ENCODE measurements at places on chromosomes 2 and 18.

- no peak for DNase-seq
Measured at GRCh38 chr2:11988691-11989353, 242.4 kb downstream of the LPIN1 start.

GRCh38 chr2:3956892-3957291 lies 253.5 kb downstream of the DCDC2C start:
- no peak for DNase-seq

DNA sequence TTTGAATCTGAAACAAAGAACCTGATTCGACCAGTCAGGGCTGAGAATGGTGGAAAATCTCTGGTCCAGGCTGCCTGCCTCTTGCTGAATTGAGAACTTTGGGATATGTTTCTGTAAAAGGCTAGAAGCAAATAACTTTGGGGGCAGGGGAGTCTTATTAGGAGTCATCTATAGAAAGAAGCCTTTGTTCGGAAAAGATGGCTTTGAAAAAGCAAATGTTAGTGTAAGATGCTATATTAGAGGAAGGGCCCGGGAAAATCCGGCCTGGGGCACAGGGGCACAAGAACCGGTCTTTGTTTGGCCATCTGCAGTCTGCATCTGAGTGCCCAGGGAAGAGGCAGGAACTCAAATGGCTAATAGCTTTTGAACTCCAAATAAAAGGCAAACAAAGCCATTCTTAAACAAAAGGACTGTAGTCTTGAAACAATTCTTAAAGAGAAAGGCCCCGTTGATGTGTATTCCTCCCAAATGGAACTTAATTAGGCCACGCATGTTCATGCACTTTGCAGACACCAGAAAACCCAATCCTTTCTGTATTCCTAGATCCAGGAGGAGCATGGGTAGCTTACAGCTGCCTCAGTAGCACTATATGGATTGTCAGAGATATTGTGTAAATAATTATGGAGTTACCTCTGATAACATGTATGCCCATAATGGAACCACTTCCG lies 180.0 kb upstream of the ARL4C start:
- DNase-seq, result no peak

- DNase-seq, result no peak
Measured at GRCh38 chr2:230968921-230969658, 26.8 kb upstream of the SPATA3 start.

GRCh38 chr2:195575879-195576401 lies 81.1 kb upstream of the SLC39A10 start:
- DNase-seq, result no peak

DNA sequence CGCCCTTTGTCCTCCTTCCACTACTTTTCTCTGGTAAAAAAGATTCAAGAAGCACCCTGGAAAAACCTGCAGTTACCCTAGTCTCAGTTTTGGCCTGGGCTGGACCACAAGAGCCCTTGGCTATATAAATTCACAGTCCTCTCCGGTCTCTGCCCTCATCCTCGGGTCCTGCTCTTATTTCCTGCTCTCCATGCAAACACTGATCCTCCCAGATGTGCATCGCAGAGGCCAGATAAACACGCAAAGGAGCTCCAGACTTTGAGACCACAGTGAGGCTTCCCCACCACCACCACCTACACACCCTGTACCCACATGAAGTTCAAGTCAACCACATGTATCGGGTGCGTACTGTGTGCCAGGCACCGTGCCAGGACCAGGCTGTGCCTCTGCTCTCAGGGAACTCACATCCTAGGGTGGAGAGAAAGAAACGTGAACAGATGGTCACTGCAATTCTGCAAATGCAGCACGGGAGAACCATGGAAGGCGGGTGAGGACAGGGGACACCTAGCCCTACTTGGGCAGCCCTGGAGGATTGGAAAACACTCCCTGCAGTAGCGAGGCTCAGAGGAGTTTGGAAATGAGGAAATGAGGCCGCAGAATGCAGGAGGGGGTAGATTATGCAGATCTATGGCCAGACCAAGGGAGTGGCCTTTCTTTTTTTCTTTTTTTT lies 7.4 kb downstream of the CTDSP1 start:
- DNase-seq, result no peak

GRCh38 chr2:231418820-231419640 lies 23.5 kb downstream of the B3GNT7 start:
- DNase-seq, result no peak

- DNase-seq, result no peak
Measured at GRCh38 chr18:10403708-10404107, 50.7 kb upstream of the APCDD1 start.

DNA sequence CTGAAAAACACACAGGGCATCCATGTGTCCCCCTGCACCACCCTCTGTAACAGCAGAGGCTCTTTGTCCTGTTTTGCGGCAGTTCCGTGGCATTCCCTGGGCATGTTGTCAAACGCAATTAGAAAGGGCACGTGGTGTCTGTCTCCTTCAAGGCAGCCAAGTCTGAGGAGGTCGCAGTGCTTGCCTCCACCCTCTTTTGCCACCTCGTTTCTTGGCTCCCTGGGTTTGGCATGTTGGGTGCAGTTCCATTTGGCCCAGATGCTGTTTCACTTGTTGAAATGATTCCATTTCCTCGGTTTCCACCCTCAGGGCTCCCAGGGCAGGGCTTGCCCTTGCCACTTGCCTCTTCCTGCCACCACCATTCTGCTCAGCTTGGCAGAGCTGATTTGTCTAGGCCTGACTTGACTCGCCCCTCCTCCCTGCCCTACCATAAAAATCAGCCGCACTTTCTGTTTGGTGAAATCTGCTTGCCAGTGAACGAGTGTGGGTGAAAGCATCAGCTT lies 12.4 kb downstream of the CCL20 start:
- no peak for DNase-seq

- no peak for DNase-seq
Measured at GRCh38 chr2:125554956-125555355, 1101.0 kb upstream of the GYPC start.

DNA sequence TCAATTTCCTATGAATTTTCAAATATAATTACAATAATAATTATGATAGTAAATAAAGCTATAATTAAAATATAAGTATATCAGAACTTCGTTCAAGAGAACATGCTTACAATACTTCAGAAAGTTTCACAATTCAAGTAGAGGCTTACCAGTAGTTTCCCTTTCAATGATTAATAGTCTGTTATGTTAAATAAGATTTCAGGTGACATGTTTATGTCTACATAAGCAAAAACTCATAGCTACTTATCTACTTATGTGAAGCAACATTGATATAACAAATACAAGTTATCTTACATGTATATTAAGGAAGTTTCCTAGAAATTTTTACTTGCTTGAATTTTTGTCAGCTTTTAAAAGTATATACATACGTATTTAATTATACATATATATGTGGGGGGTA lies 4.5 kb upstream of the COL3A1 start:
- no peak for DNase-seq

DNA sequence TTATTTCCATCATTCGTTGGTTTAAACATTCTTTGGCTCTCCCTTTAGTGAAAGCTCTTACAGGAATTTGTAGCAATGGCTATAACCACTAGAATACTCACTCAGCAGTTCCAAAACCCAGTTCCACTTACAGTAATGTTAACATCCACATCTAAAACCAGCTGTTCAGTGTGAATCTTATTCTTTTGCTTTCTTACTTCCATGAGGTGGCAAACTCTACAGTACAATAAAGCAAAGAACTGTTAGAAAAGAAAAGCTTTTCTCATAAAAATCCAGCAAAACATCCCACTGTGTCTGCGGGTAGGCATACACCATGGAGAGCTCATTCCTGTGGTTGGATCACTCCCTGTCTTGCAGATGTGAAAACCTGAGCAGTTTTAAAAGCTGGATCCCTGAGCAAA lies 147.1 kb downstream of the ARHGAP28 start:
- DNase-seq, result no peak

DNA sequence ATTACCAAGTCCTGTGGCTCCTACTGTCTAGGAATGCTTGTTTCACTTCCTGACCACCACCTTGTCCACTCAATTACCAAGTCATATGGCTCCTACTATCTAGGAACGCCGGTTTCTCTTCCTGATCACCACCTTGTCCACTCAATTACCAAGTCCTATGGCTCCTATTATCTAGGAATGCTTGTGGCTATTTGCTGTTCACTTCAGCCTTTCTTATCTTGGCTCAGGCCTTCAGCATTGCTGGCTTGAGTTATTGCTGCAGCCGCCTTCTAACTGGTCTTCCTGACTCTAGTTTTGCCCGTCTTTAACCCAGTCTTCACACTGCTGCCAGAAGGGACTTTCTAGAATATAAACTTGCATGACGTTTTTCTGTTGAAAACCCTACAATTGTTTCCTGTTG lies 82.5 kb upstream of the GAREM1 start:
- no peak for DNase-seq

DNA sequence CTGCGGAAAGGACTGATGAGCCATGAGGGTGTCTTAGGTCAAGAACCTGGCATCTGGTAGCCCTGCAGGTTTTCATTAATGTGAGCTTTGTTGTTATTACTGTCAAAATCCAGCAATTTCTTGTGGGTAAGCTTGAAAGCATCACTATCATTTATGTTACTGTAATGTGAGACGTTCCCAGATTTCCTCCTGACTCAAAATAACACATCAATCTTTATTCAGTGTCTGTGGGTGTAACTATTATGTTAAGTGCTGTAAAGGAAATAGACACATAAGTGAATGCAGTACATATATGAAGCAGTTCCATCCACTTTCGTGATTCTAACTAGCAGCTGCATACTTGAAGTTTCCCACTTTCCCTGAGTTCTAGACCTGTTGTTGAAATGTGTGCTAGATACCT lies 89.8 kb downstream of the FHOD3 start:
- DNase-seq, result no peak

DNA sequence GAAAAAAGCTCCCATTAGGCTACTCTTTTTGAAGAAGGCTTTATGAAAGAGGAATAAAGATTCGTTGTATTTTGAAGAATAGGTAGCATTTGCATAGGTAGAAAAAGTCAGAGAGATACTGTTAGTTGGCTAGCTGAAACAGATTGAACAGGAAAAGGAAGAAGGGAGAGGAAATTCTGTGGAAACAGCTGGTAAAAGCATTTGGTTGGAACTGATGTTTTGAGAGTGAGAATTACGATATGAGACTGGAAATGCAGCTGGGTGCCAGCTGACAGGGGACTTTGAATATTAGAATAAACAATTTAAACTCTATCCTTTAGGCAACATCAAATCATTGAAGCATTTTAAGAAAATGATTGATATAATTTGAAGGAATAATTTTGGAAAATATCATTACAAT lies 96.7 kb upstream of the CNTNAP5 start:
- DNase-seq, result no peak

DNA sequence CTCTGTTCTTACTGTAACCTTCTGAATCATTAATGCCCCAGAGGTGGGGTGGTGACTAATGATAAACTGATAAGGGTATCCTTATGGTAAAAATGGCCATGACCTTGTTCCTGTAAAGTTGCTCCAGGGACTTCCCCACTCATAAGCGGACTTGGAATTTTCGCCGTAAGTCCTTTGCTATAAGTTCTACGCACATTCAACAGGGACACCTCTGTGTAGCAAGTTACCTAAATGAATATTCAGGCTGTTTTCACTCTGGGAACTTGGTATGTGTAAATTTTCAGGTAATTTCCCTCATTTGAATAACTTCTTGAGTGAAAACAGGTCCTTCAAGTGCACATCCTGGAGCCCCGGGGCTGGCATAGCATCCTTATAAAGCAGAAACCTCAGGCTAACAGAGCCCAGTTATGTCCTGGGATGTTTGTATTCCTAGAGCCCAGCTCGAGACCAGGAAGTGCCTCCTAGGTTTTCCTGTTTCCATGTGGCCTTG lies 9.4 kb upstream of the AGFG1 start:
- no peak for DNase-seq

DNA sequence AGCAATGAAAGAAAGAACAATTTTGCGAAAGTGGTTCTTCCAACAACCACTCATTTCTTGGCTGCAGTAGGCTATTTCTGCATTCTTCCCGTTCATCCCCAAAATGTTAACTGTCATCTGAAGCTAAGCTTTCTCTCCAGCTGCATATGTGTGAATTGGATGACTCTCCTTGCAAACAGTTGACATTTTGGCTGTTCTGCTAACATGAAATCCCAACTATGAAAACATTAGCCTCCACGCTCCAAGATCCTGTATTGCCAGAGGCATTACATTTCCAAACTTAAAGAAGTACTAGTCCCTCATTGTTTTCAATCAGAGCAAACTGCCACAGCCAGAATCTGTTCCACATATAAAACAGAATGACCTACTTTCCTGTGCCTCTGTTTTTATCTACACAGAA lies 88.5 kb downstream of the TGIF1 start:
- no peak for DNase-seq

- peak; percentile 40 for DNase-seq
Measured at GRCh38 chr2:189580241-189580651, 340 bp downstream of the SLC40A1 start.

GRCh38 chr2:99786636-99787390 lies 297.0 kb upstream of the REV1 start:
- DNase-seq, result no peak

- DNase-seq, result no peak
Measured at GRCh38 chr2:241001413-241002274, 3.2 kb downstream of the SNED1 start.

GRCh38 chr2:68366083-68366560 lies 1.0 kb downstream of the PLEK start:
- DNase-seq, result no peak

- no peak for DNase-seq
Measured at GRCh38 chr18:79549638-79550000, 130.0 kb upstream of the CTDP1 start.

- DNase-seq, result no peak
Measured at GRCh38 chr2:23483791-23484190, 98.8 kb downstream of the KLHL29 start.

DNA sequence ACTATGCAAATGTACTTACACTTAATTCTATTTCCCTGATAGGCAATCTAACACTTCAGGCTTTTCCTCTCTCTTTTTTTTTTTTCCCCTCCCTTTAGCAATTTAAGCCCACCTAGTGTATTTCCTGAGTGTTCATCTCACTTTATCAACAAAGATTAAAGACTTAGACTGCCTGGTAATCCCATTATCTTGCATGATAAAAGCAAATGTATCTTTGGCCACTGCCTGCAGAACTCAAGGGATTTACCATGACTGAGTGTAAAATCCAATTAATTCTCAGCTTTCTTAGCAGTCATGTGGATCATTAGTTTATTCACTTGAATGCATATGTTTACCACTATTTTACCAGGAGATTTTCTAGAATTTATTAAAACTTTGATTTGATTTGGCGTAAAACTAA lies 1102.2 kb upstream of the GYPC start:
- DNase-seq, result no peak

DNA sequence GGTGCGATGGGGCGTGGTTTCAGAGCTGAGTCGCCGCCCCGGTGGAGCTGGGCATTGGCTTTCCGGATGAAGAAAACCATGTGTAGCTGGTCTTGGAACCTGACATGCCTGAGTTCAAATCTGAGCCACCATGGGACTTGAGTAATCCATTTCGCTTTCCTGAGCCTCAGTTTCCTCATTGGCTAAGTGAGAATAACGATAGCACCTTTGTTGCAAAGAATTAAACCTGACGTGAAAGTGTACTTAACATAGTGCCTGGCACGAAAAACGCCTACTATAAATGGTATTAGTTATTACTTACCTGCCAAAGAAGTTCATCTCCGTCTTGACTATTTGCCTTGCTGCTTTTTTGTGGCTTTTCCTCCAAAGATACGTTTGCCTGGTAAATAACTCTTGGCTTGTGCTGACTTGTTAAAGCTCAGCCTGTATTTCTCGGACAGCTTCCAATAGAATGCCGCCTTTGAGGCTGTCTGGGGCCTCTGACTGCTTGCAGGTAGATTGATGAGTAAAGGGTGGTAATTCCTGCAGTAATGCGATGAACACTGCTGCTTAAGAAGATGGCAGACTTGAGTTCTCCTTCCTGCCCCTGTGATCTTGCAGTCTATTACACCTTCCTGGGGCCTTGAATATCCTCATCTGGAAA lies 1.3 kb downstream of the CDCA7 start:
- DNase-seq, result no peak
